ENCODE measurements at places on chromosomes 4 and X.

- peak; percentile 7 for DNase-seq
Measured at GRCh38 chrX:77622672-77623071, 163.3 kb downstream of the ATRX start.

- DNase-seq = no peak
Measured at GRCh38 chrX:57286507-57287251, at the start of gene FAAH2. Gene FAAH2 (plus strand): TSS chrX:57286706. CDS start chrX:57286826, 120 bp downstream.

- no peak for DNase-seq
Measured at GRCh38 chr4:114444211-114444610, 154.4 kb upstream of the UGT8 start.

DNA sequence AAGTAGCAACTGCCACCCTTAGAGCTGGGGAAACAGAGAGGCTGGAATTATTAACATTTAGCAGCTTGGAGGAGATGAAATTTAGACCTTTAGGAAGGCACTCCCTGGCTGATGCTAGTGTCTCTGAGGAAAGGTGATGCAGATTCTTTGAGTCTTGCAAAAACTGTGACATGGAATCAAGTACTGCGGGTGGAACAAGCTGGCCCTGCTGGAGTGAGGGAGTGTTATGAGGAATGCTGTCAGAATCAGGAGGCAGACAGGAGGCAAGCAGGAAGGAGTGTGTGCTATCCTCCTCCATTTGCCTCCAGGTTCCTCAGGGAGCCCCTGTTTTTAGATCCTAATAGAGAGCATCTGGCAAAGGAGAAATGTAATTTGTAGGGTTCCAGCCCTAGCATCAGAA is 391.7 kb upstream of the PITX2 start:
- DNase-seq = no peak

GRCh38 chr4:23001478-23001877 is 308.7 kb downstream of the GBA3 start:
- no peak for DNase-seq

GRCh38 chr4:44727471-44727870 is 1.1 kb upstream of the GNPDA2 start:
- DNase-seq = no peak

DNA sequence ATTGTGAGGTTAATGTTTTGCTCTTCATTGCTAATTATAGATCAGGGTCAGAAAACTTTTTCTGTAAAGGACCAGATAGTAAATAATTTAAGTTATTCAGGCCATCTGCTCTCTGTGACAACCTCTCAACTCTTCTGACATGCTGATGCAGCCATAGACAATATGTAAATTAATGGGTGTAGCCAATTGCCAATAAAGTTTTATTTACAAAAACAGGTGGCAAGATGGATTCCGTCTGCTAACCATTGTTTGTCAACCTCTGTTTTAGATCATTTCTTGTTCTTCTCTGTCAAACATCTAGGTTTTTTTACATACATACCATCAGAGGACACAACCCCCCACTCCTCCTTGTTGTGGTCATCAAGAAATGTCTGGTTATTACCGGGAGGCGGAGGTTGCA is 33.7 kb downstream of the ASB9 start:
- no peak for DNase-seq

DNA sequence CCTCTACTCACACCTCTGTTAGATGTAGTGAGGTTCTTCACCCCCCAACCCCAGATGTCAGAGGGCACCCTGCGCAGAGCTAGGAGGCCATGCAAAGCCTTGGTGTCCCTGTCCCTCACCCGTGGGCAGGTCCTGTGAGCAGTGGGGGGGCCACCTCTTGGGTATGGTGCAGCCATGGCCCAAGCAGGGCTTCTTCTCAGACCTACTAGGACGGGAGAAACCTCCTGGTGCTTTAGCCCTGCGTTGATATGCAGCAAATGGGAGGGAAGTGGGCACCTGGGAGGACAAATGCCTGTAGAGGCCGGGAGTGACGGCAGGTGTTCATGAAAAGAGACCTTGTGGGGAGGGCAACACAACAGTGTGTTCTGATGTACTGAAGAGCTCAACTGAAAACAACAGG is 38.5 kb upstream of the MSANTD1 start:
- DNase-seq = no peak

DNA sequence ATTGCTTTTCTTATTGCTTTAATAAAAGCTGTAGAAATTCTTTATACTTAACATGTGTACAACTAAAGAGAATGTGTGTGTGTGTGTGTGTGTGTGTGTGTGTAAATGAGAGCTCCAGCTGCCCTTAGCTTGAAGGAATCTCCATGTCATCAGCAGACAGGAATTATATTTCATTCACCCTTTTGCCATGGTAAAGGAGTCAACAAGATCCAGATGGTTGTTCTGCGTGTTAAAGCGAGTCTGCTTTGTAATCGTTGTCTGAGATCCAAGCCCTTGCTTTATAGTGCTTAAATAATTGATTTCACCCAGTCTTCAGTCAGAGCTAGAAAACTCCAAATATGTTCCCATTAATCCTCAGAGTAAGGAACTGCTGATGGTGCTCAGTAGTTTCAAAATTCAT is 285.5 kb downstream of the PDGFC start:
- peak; percentile 9 for DNase-seq

GRCh38 chr4:118784776-118785175 is 51.1 kb downstream of the SEC24D start:
- DNase-seq = no peak

GRCh38 chr4:15153662-15154061 is 151.4 kb downstream of the CPEB2 start:
- DNase-seq = no peak

DNA sequence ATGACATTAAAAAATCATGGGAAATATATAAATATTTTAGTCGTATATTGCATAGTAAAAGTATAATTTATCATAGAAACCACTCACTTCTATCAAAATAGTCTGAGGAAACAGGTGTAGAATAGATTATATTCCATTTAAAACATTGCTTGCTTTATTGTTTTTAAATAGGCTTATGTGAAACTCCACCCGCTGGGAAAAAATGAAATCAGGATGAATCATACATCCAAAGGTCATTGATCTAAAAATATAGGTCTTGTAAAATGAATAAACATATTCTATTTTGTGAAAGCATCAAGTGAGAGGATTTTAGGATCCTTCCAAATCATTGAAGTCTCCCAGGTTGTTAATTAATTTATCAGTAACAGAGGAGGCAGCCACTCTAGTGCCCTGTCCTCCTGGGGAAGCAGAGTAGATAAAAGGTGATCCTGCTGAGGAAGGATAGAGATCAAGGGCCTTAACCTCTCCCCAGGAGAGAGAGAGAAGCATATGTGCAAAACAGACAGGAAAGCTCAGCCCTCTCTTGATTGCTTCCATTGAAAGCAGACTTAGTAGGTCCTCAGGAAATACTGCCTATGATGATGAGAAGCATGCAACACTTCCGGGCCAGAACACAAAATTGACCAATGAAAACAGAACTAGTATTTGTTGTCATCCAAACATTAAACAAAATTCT is 96.8 kb upstream of the MAP9 start:
- no peak for DNase-seq

- no peak for DNase-seq
Measured at GRCh38 chr4:187908731-187909130, 86.8 kb upstream of the ZFP42 start.

DNA sequence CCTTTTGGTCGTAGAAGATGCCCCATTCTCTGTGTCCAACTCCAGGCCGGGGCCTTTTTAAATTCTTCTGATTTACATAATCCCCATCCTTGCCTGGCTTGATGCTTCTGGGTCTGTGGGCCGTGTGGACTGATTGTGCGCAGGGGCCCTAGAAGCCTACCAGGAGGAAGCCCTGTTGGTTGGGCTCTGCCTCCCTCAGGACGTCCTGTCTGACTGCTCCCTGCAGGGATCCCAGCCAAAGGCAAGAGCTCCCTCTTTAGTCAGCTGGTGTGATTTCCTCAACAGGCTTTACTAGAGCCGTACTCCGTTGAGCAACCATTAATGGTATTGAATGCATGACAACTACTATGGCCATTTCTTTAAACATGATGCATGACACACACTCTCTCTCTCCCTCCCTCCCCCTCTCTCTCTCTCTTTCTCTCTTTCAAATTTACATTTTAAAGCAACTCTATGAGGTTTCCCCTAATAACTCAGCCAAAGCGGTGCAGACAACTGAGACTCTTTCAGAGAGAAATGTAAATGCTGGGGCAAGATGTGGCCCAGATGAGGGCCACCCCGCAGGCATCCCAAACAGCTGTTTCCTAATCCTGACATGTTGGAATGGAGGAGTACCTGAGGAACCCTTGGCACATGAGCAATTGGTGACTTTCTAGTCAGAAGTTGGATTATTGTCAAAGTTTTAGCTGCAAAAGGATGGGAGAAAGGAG is 117.3 kb downstream of the DRD5 start:
- DNase-seq = peak; percentile 58

- no peak for DNase-seq
Measured at GRCh38 chr4:158597879-158598596, 73.6 kb downstream of the C4orf46 start.

GRCh38 chr4:70839589-70840093 is at the start of gene GRSF1:
Gene GRSF1 (minus strand): TSS chr4:70839890. CDS start chr4:70839827, 63 bp downstream.
- peak; percentile 96 for DNase-seq

- no peak for DNase-seq
Measured at GRCh38 chr4:76780781-76781697, 116.9 kb downstream of the SOWAHB start.

DNA sequence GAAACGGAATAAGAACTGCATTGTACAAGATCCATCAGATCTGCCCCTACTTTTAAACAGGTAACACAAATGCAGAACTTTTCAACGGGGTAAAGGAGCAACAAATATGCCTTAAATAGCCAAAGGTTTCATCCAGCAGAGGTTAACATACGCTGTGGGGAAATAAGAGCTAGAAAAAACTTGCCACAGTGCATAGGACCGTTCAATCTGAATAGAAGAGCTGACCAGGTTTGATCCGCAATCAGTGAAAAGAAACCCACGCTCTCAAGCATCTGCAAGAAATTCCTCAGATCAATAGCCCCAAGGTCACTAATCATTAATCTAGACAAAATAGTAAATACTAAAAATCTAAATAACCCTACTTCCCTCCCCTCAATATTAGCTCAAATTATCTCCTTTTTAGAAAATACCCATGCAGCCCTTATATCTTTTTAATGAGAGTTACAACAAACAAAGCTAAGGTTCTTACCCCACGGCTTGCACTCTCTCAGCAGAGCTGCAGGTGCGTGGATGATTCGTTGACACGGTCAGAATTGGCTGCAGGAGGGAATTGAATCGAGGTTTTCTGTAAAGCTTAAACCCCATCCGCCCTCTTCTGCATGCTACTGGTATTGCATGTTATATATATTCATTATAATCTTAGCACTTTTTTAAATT is at the start of gene TLR10:
Gene TLR10 (minus strand): TSS at position 539 of the 657 bp plus-strand sequence. CDS start 7,400 bp downstream, outside the sequence.
- DNase-seq = peak; percentile 58

GRCh38 chrX:9569876-9570301 is 105.0 kb downstream of the TBL1X start:
- DNase-seq = no peak

- peak; percentile 12 for DNase-seq
Measured at GRCh38 chr4:139300431-139301112, 733 bp upstream of the NAA15 start.

DNA sequence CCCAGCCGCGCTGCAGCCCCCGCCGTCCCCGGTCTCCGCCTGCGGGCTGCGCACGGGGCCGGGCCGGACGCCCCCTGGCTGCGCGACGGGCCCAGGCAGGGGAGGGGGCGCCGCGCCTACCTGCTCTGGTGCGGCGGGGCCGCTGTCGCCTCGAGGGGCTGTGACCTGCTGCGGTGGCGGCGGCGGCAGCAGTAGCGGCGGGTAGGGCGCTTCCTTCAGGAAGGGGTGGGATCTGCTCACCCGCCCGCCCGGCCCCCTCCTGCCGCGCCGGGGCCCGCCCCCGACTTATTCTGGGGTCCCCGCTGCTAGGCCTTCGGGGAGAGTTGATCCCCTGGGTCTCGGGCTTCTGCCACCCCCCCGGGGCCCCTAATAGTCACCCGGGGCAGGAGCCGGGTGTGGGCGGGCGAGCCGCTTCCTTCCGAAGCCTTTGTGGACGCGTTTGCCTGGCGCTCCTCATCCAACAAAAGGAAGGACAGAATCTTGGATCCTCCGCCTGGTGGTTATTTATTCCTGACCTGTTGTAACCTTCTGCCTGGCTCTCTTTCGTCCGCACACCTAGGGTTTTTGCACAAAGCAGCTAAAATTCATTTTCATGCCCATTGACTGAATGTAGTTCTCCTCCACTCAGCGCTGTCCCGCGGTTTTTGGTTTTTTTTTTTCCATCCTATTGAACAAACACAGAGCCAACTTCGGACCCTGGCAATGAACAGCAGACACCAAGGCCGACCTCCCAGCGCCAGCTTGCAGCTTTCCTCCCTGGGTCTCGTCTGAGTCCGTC is at the start of gene TMEM150C:
Gene TMEM150C (minus strand): TSS at position 203 of the 778 bp plus-strand sequence. CDS start 57,331 bp downstream, outside the sequence.
- peak; percentile 33 for DNase-seq

DNA sequence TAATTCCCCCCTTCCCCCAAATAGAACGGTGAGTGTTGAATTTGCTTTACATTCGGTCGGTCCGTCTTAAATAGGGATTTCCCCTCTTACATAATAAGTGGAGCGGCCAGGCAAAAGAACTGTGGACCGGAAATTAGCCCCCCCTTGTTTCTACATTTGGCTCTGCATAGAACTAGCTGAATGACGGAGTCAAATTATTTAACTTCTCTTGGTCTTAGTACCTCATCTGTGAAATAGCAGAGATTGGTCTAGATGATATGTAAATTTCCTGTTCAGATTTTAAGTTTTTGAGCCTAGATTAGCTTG is 1.3 kb downstream of the SPATA18 start:
- DNase-seq = peak; percentile 63

DNA sequence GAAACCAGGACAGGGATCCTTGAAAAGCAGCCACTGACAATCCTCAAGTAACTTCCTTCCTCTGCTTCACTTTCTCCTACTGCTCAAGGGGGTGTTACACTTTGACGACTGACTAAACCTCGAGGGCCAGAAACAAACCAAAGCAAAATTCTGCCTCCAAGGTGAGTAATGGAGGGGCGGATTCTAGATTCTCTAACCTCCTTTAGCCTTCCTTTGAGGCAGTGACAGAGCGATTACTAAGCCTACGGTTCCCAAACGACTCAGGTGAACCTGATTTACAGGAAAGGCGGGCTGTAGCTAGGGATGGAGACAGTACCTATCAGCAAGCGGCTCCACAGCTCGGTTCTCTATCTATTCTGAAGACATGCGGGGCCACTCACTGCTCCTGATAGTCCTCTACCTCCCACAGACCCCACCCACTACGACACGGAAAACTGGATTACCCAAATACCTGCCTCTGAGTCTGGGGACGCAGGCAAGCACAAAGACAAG is 487 bp downstream of the TBCK start:
- no peak for DNase-seq

- DNase-seq = no peak
Measured at GRCh38 chrX:16559206-16559619, 90.7 kb upstream of the S100G start.

DNA sequence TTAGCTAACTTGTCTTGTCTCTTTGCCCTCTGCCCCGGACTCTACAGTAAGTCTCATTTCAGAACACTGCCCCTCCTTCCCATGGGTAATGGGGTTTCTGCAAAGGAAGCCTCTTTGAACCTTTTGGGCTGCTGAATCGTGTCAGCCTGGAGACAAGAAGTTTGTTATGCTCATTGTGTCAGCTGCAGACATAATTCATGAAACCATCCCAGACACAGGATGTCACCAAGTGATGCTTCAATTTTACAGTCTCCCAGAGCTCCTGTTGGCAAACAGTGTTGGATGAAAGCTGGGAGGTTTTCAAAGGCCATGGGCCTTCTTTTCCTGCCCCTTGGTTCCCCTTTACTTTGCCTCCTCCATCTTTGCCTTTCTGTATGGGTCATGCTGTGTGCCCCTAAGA is 223.1 kb upstream of the TAPT1 start:
- no peak for DNase-seq

GRCh38 chr4:183871581-183871980 is 33.5 kb upstream of the STOX2 start:
- DNase-seq = no peak

All from lung microvascular endothelial cell (primary cell).